ENCODE measurements at places on chromosomes 1 and 21. TPM values are rescaled to one million over a fixed set of nuclear protein-coding genes. Genes with fewer than 3 reads are reported as not detected.

The SLC45A1 gene
- total RNA-seq = 1.4 TPM

The GBP6 gene
- under 0.01 TPM for total RNA-seq

The BMP8B gene
- not detected for total RNA-seq

The FAM163A gene
- not detected for total RNA-seq

The MCOLN3 gene
- 0.28 TPM for total RNA-seq

The HMGCS2 gene
- not detected for total RNA-seq

Data from regular cardiac myocyte (primary cell).